ENCODE measurements at places on chromosomes 16 and 17. TPM values are rescaled to one million over a fixed set of nuclear protein-coding genes. Genes with fewer than 3 reads are reported as not detected.

CCL7 gene
- not detected for total RNA-seq

SOCS7 gene
- 15.2 TPM for total RNA-seq

ITGA2B gene
- total RNA-seq: 0.62 TPM

MYCBPAP gene
- 1.2 TPM for total RNA-seq

CCL3 gene
- not detected for total RNA-seq

C16orf95 gene
- total RNA-seq: 8.9 TPM

CDH8 gene
- total RNA-seq: 49.3 TPM

GRCh38 chr16:72072514-72073342, 9.7 kb downstream of the HPR start:
- no peak for DNase-seq

GRCh38 chr16:22239131-22239805, 33.2 kb downstream of the EEF2K start:
- no peak for DNase-seq

DNA sequence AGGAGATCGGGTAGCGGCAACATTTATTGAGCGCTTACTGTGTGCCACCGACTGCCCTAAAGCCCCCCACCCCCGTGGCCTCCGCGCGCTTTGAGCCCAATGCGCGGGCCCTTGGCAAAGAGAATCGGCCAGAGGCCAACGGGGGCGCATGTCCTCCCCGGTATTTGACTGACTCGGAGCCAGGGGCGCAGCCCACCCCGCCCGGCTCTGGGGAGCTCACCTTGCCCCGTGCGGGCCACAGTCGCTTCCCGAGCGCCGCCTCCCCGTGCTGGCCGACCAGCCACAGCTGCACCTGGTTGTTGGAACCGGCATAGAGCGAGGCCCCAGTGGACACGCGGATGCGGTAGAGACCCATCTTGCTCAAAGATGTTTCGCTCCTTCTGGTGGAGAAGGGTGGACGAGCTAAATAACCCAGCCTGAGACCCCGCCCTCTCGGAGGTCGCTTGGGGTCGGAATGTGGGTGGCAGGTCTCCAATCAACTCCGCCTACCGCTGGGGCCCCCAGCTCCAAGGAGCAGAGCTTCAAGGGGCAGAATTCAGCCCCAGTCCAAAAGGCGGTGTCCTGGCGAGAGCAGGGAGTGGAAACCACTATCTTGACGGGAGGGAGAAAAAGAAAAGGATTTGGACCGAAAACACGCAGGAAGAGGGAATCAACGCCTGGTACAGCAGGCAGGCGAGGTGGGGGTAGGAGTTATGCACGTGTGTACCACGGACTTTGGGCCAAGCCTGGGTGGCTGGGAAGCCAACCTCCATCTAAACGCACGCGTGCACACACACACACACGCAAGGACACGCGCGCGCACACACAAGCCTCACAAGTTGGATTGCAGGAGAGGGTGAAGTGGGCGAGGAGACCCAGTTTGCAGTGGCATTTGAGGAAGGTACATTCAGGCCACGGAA, at the start of gene ALOX15:
ALOX15 (minus strand) TSS at position 382 of the 899 bp plus-strand sequence; CDS start at position 355, 27 bp downstream.
- DNase-seq: no peak

DNA sequence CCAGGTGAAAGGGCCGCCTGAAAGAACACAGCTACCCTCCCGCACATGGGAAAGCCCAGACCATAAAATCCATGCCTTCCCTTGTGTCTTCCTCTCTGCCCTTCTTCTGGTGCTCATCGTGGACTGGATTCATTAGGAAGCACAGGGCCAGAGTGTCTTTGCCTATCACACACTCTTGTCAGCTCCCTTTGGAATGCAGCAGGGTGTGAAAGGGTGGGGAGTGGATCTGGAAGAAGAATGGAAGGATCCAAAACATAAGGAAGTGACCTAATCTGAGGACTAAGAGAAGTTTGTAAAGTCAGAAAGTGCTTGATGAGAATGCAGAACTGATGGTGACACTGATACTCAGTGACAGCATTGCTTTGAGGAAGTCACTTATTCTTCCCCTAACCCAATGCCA, 1147.3 kb upstream of the GOT2 start:
- DNase-seq: no peak

- DNase-seq: no peak
Observed at GRCh38 chr17:76679239-76679638, 31.5 kb downstream of the MXRA7 start.

DNA sequence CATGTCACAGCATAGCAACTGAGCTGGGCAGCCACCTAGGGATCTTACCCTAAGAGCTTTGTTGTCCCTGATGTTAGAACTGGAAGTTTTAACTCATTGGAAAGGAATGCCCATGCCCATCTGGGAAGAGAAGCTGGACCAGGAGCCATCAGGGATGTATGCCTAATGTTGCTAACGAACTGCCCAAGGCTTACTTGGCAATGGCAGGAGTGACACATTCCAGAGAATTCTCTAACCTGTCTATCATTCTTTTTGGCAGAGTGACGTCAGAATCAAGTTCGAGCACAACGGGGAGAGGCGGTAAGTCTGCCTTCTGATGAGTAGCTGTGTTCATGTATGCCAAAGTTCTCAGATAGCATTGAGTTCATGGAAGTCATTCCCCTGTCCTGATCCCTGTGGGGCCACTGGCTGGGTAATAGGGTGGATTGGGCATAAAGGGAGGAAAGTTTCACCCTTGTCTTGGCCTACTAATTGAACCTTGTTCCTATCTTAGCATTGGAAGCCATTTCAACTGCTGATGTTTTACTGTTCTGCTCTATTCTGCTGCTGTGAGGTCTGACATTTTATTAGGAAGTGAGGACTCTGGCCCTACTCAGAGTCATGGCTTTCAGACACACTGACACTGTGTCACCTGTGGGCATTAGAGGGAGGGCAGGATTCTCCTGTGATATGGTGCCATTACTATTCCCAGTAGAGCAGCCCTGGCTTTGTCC, 23.7 kb downstream of the MAP3K3 start:
- DNase-seq: no peak

- DNase-seq: no peak
Observed at GRCh38 chr16:86618431-86619238, 40.3 kb downstream of the FOXL1 start.

DNA sequence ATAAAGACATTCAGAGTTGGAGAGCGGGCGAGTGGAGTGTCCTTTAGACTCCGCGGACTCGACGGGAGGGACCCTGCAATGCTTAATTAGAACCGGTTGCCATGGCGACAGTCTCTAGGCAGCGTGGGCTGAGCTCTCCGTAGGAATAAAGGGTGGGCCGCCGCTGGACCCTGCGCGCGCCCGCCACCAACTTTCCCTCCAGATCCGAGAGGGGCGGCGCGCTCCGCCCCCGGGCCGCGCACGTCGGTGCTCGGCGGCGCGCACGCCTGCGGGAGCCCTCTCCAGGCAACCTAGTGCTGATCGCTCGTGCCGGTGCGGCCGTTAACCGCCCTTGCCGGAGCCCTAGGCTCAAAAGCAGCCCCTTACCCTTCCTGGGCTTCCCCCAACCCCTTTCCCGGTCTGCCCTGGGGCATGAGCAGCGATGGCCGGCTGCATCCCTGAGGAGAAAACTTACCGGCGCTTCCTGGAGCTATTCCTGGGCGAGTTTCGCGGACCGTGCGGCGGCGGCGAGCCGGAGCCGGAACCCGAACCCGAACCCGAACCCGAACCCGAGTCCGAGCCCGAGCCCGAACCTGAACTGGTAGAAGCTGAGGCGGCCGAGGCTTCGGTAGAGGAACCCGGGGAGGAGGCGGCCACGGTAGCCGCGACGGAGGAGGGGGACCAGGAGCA, at the start of gene PPM1E:
PPM1E (plus strand) TSS at position 278 of the 669 bp plus-strand sequence.
- DNase-seq: peak; percentile 87

GRCh38 chr17:13510062-13510461, 91.7 kb downstream of the HS3ST3A1 start:
- no peak for DNase-seq

DNA sequence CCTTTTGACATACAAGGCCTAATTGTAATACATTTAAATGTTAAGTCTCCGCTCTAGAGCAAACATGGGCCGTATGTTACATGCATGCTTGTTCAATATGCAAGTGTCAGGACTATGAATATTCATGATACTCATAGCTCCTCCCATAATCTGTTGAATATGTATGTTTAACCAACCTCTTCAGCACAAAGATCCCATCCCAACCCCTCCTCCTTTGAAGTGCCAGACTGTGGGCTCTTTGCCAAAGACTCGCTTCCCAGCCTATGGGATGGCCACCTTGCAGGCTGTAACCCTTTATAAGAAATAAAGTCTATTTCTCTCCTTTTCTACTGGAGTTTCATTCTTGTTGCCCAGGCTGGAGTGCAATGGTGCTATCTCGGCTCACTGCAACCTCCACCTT, 156.2 kb downstream of the ABCC12 start:
- no peak for DNase-seq

DNA sequence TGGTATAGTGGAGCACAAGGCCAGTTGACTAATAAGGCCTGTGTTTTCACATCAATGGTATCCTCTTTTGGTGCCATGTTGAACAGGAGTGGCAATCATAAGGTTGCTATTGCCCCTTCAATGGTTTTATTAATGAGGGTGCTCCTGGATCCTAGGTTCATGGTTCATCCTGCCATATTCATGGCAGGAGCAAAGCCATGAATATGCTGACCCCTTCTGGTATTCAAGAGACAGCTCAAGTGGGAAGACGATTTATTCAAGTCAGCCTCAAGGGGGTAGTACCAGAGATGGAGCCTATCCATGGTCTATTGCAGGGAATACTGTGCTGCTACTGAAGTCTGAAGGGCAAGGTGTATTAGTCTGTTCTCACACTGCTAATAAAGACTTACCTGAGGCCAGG, 2.6 kb downstream of the ABCA9 start:
- DNase-seq: peak; percentile 37

DNA sequence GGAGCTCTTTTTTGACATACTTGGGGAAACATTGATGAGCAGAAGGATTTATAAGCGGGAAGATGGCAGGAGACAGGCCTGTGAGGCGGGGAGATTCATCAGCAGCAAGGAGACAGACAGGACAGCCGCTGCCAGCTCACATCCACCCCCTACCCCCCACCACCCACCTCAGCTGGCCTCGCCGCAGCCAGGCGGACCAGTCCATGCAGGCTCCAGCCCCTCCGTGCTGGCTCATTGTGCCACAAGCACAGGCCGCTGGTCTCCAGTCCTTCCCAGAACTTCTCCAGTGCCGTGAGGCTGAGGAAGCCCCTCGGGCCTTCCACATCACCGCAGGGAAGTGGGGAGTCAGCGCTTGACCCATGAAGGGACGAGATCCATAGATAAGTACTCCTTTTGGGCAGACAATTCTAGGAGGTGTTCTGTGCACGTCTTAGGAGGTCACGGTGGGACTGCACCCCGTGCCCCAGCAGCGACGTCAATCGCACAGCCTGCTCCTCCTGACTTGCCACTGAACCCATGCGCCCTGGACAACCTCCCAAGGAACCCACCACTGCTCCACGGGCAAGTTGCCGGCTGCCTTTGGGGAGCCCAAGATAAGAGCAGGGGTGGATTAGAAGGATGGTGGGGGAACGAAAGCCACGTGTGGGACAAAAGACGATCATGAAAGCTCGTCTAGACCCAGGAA, 323.6 kb downstream of the C16orf95 start:
- no peak for DNase-seq

GRCh38 chr17:56653877-56654276, 60.4 kb downstream of the NOG start:
- DNase-seq: peak; percentile 80

DNA sequence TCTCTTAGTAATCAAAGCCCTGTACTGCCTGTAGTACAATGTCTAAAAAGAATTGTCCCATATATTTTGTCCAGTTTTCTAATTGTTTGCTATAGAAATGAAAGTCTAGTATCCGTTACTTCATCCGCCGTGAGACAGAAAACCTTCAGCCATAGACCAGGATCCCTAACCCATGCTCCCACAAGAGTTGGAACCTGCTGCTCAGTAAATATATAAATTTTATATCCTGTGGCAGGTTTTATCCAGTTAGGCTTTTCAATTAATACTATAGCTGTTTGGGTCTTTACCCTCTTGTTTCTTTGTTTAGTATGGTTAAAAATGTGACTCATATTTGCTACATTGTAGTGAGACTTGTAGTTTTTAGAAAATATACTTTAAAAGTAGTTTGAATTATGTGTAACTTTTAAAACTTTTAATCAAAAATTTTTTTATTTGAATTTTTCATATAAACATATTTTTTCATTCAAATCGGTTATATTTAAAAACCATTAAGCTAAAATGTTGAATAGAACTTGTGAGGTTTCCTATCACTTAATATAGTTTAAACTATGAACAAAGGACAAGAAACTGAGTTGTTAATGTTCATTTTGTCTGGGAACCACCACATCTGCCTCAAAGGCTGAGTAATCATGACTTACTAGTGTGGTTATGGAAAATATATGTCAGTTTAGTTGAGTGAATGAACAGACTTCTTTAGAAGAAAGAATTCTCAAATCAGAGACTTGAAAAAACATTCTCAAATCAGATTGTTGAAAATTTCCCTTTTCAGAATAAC, 54.8 kb downstream of the VMP1 start:
- no peak for DNase-seq

DNA sequence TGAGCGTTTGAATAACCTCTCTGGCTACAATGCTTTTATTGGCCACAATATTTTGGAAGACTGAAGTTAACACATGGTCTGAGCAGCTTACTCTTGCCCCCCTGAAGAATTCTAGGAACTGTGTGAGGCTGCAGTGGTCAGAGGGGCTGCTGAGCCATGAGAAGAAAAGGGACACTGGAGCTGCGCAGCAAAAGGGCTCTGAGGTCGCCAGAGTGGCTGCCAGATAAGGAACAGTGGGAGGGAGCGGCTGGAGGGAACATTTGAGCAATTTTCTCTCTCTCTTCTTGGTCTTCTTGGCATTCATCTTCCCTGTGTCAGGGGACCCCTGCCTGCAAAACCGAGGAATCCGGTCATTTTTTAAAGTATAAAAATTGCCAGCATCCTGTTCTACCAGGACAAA, 66.1 kb downstream of the CPPED1 start:
- DNase-seq: no peak

GRCh38 chr16:88697831-88698615, 8.2 kb downstream of the RNF166 start:
- DNase-seq: no peak

DNA sequence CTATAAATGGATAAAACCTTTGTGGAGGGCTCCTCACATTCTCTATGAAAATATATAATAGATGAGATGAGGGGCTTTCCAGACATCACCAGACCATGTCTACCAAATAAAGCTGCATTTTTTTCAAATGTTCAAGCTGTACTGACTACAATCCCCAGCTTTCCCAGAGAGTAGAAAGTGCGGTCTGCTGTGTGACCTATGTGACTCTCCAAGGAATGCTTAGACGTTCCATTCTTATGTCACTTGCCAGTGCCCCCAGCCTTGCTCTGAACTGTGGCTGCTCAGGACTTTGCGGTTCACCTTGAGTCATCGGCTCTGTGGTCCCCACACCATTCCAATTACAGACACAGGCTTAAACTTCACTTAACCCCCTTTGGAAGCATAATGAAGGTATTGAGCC, 47.8 kb upstream of the SCNN1B start:
- DNase-seq: no peak

- no peak for DNase-seq
Observed at GRCh38 chr17:51430591-51430990, 170.2 kb downstream of the UTP18 start.

Measured in A673 (cell line).